ENCODE measurements at places on chromosomes 11 and 22. TPM values are rescaled to one million over a fixed set of nuclear protein-coding genes. Genes with fewer than 3 reads are reported as not detected.

Gene KRTAP5-11
- not detected for total RNA-seq

Gene ELP4
- total RNA-seq: 22.2 TPM

Gene FAM168A
- 21.6 TPM for total RNA-seq

Gene PSMA1
- total RNA-seq: 207 TPM

Gene NRIP3
- 37.9 TPM for total RNA-seq

Gene MYO18B
- not detected for total RNA-seq

Gene MICALL1
- total RNA-seq: 38.0 TPM

Gene OR56A5
- not detected for total RNA-seq

Gene TMEM135
- 20.0 TPM for total RNA-seq

Gene PLEKHB1
- 2.5 TPM for total RNA-seq

Gene EXPH5
- 1.1 TPM for total RNA-seq

Gene PATE2
- 0.22 TPM for total RNA-seq
